Activated CD4-positive, alpha-beta memory T cell treated with anti-CD3 and anti-CD28 coated beads for 36 hours (primary cell): ENCODE measurements at places on chromosomes 2 and 18. TPM values are rescaled to one million over a fixed set of nuclear protein-coding genes. Genes with fewer than 3 reads are reported as not detected.

The COX5B gene
- 217 TPM for total RNA-seq

The INHBB gene
- total RNA-seq = not detected

The WNT6 gene
- total RNA-seq = 0.40 TPM

The NPPC gene
- total RNA-seq = not detected

The DUSP2 gene
- 522 TPM for total RNA-seq

The UGT1A5 gene
- not detected for total RNA-seq

The PIEZO2 gene
- not detected for total RNA-seq

DNA sequence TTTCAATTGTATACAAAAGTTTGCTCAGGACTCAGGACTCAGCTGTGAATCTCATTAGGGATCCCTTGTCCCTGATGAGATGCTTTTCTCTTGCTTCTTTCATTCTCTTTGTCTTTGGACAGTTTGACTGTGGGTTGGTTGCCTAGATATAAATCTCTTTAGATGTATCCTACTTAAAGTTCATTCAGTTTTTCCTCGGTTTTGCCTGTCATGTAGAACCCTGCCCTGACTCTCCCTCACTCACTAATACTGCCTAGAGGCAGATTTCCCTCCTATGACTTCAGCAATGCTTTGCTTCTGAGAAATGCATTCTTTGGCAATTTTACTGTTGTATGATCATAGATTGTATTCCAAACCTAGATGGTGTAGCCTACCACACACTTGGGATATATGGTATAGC lies 421.4 kb upstream of the TCF4 start:
- no peak overlapping the region for H3K27ac ChIP-seq
- H3K36me3 ChIP-seq = no peaks in the 10 kb centered on the region
- H3K27me3 ChIP-seq = no peaks in the 10 kb centered on the region

GRCh38 chr18:23177433-23178072 lies 42.3 kb downstream of the CABLES1 start:
- peaks cover 4% of the 10 kb centered on the region for H3K4me1 ChIP-seq
- H3K36me3 ChIP-seq = no peaks in the 10 kb centered on the region
- no peak overlapping the region for H3K4me3 ChIP-seq
- no peak for DNase-seq
- H3K27ac ChIP-seq = no peak overlapping the region
- H3K27me3 ChIP-seq = no peaks in the 10 kb centered on the region

GRCh38 chr2:43029186-43029585 lies 197.2 kb downstream of the ZFP36L2 start:
- no peak overlapping the region for H3K4me3 ChIP-seq
- H3K27me3 ChIP-seq = no peaks in the 10 kb centered on the region
- peaks cover 11% of the 10 kb centered on the region for H3K4me1 ChIP-seq
- no peak overlapping the region for H3K27ac ChIP-seq
- no peaks in the 10 kb centered on the region for H3K36me3 ChIP-seq

DNA sequence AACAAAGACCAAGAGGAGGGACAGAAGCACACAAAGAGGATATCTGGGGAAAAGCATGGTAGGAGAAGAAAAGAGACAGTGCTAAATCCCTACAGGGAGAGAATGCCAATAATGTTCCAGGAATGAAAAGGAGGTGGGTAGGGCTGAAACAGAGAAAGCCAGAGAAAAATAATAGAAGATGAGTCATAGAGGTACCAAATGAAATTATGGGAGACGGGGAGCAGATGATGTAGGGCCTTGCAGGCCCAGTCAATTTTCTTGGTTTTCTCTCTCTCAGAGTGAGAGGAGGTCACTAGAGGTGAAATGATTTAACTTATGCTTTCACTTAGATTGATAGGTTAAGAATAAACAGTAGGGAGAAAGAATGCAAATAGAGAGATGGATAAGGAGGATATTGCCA lies 61.5 kb downstream of the RPRM start:
- no peaks in the 10 kb centered on the region for H3K27me3 ChIP-seq
- H3K4me3 ChIP-seq = no peak overlapping the region
- H3K27ac ChIP-seq = no peak overlapping the region
- no peak for DNase-seq
- H3K4me1 ChIP-seq = no peaks in the 10 kb centered on the region

DNA sequence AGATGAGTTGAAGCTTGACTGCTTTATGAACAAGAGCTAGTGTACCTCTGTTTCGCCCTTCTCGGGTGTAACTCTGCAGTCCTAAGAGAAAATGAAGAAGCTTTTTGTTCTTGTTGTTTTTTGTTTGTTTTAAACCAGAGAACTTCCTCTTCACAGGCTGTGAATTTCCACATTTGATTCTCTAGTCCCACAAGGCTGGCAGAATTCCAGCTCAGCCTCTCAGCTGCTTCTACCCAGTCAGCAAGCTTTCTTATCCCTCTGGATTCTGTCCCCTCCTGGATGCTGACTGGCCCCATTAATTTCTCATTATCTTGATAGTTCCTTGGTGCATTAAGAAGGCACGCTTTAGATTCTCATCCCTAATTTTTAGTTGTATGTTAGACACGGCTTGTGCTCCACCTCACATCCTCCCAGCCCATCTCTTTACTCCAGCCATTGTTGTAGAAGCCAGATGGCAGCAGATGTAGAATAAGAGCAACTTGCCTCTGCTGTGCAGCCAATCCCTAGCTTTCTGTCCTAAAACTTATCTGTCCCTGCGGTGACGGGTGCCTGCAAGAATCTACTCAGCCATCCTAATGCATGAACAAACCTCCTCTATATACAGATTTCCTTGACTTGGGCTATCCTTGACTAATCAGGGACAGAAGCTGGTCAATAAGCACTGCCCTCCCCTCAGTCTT lies 12.3 kb upstream of the RESP18 start:
- H3K27me3 ChIP-seq = peaks cover 14% of the 10 kb centered on the region
- no peak for DNase-seq
- no peaks in the 10 kb centered on the region for H3K36me3 ChIP-seq
- H3K4me1 ChIP-seq = no peaks in the 10 kb centered on the region
- H3K4me3 ChIP-seq = no peak overlapping the region

- no peaks in the 10 kb centered on the region for H3K4me1 ChIP-seq
- DNase-seq = no peak
- no peaks in the 10 kb centered on the region for H3K36me3 ChIP-seq
- H3K4me3 ChIP-seq = no peak overlapping the region
These were observed 248.5 kb downstream of the RNF144A start for GRCh38 chr2:7165736-7166135.

DNA sequence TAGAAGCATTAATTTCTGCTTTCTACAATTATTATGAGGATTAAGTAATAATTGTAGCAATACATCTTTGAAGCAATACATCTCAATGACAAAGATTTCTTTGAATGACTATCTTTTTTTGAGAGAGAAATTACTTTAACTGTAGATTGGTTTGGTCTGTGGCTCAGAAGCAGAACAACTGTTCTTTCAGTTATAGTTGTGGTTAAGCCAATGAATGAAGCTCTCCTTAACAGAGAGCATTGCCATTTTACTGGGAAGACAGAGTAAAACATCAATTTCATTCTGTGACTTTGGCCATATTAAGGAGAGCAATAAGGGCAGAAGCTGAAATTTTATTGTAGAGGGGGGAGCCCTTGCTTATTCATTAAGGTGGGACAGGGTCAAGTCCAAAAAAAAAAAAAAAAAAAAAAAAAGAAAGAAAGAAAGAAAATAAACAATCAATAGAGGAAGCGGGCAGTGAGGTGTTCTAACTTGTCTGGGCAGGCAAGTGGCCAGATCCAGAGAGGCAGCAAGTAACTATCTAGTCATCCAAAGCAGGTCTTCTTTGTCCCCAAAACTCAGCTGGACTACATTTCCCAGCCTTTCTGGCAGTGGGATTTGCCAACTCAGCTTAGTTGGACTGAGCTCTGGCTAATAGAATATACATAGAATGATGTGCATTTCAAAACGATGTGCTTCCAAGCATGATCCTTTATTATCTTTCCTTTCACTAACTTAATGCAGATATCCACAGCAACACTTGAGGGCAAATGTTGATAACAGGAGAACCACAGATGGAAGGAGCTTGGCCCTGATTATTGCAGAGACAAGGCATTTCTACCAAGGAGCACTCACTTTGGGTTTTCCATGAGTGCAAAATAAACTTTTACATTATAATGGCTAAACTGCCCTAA lies 462.7 kb upstream of the CDH20 start:
- no peak overlapping the region for H3K4me3 ChIP-seq
- no peaks in the 10 kb centered on the region for H3K27me3 ChIP-seq
- no peaks in the 10 kb centered on the region for H3K36me3 ChIP-seq
- H3K27ac ChIP-seq = no peak overlapping the region
- no peaks in the 10 kb centered on the region for H3K4me1 ChIP-seq

DNA sequence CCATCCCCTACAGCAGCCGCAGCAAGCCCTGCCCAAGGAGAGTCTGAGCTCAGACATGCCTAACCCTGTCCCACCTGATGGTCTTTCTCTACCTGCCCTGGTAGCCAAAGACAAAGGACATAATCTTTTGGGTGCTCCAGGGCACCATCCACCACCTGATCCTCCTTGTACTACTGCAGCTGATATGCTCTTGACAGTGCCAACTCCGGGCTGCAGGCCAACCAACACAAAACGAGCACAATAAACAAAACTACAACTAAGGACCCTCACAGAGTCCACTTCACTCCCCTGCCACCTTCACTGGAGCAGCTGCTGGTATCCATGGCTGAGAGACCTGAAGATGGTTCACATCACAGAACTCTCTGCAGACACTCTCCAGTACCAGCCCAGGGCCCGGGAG lies 106.3 kb downstream of the GRB14 start:
- DNase-seq = no peak
- H3K4me1 ChIP-seq = no peaks in the 10 kb centered on the region
- H3K27me3 ChIP-seq = no peaks in the 10 kb centered on the region
- no peaks in the 10 kb centered on the region for H3K36me3 ChIP-seq

DNA sequence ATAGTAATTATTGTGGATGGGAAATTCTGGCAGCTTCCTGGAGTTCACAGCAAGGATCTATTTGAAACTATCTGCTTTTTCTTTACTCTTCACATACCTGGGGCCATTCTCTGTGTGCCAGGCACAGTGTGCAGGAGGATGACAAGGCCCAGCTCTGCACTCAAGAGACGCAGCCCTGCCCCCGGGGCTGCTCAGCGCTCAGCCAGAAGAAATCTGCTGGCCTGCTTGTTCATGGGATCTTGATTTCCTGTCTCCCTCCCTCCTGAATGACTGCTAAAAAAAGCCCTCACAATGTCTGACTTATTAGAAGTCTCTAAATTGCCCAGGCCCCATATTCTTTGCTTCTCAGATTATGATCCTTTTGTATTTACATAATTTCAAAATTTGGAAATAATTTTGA lies 210.9 kb downstream of the DCDC2C start:
- no peak overlapping the region for H3K27ac ChIP-seq
- H3K27me3 ChIP-seq = no peaks in the 10 kb centered on the region
- H3K4me1 ChIP-seq = no peaks in the 10 kb centered on the region
- H3K4me3 ChIP-seq = no peak overlapping the region
- no peaks in the 10 kb centered on the region for H3K36me3 ChIP-seq
- DNase-seq = no peak

DNA sequence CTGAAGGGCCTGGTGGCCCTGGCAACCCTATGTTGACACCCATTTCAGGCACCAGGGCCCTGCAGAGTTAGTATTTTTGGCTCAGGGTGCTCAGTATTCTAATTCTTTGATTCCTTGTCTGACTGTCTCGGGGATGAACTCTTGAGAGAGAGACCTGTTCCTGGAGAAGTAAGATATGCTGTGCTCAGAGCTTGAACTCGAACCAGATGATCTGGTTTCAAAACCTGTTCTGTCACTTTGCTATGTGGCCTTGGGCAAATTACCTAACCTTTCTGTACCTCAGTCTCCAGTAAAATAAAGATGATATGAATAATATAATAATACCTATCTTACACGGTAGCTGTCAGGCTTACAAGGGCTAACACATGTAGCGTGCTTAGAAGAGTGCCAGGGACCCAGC lies 294.2 kb downstream of the DYSF start:
- no peaks in the 10 kb centered on the region for H3K4me1 ChIP-seq
- H3K27me3 ChIP-seq = peaks cover 2% of the 10 kb centered on the region
- no peak overlapping the region for H3K27ac ChIP-seq
- no peak overlapping the region for H3K4me3 ChIP-seq

DNA sequence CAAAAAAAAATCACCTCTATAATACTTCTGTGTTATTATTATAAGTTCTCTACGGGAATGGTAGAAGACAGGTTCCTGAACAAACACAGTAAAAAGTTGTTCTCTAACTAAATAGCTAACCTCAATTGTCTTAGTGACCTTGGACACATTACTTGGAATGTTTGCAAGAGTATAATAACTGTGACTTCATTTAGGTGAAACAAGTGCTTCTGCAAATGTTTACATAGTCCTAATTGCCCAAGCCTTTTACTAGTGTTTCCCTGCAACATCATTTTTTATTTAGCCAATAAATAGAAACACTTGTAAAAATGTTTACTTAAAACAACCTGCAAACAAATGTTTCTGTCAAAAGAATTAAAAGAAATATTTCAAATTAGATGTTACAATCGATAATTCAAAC lies 9.9 kb downstream of the PLEKHM3 start:
- peaks cover 46% of the 10 kb centered on the region for H3K4me1 ChIP-seq
- DNase-seq = no peak
- H3K27ac ChIP-seq = no peak overlapping the region
- H3K36me3 ChIP-seq = peaks cover 3% of the 10 kb centered on the region
- H3K27me3 ChIP-seq = no peaks in the 10 kb centered on the region
- no peak overlapping the region for H3K4me3 ChIP-seq

- H3K27ac ChIP-seq = no peak overlapping the region
- peaks cover 2% of the 10 kb centered on the region for H3K27me3 ChIP-seq
- no peak for DNase-seq
- H3K36me3 ChIP-seq = no peaks in the 10 kb centered on the region
These were observed 86.2 kb upstream of the SPATS2L start for GRCh38 chr2:200220251-200220650.

GRCh38 chr2:238169048-238169707 lies 10.4 kb downstream of the ERFE start:
- peaks cover 3% of the 10 kb centered on the region for H3K4me1 ChIP-seq
- DNase-seq = no peak
- no peak overlapping the region for H3K27ac ChIP-seq
- H3K27me3 ChIP-seq = peaks cover 12% of the 10 kb centered on the region
- no peak overlapping the region for H3K4me3 ChIP-seq
- peaks cover 21% of the 10 kb centered on the region for H3K36me3 ChIP-seq

GRCh38 chr2:102159295-102159694 lies 16.7 kb downstream of the IL1R1 start:
- H3K27ac ChIP-seq = no peak overlapping the region
- H3K36me3 ChIP-seq = peaks cover 37% of the 10 kb centered on the region
- H3K4me1 ChIP-seq = peaks cover 3% of the 10 kb centered on the region
- DNase-seq = no peak
- H3K27me3 ChIP-seq = no peaks in the 10 kb centered on the region

DNA sequence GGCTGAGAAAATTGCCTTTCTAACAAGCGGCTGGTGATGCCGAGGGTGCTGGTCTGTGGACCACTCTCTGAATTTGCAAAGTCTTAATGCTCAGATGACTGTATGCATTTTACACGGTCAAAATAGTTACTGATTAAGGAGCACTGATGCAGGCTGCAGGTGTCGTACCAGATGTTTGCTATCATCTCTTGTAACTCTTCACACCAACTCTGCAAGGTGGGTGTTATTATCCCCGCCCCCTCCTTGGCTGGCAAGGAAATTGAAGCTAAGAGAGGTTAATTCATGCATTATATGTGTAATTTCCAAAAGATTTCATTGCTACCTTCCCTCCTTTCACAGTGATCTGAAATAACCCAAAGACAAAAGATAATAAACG lies 13.0 kb upstream of the LBH start:
- no peak overlapping the region for H3K4me3 ChIP-seq
- no peak overlapping the region for H3K27ac ChIP-seq
